NCI-H2029 treated with DMSO at 0.1 percent for 48 hours (cell line): ENCODE measurements at places on chromosomes 4 and X.

- no peak for DNase-seq
Measured at GRCh38 chrX:5068550-5068949, 1160.1 kb downstream of the NLGN4X start.

GRCh38 chrX:15405846-15406245 is 21.6 kb upstream of the VEGFD start:
- DNase-seq: no peak

- no peak for DNase-seq
Measured at GRCh38 chr4:109406337-109406931, 27.2 kb upstream of the SEC24B start.

DNA sequence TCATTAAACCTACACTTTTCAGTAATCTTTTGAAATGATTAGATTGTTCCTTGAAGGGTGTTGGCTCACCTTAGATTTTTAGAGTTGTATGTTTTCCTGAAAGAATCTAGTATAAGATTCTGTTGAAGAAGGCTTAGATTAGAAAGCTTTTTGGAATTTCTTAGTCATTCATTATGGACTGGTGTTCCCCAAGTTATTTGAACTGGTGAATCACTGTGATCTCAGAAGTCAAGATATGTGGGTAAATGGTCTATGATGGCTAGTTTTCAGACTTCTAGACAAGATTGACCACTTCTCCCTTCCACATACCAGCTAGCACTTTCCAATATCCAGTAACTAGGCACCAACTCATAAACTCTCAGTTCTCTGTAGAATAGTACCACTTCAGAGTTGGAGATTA is 138.1 kb downstream of the KDM6A start:
- DNase-seq: no peak

DNA sequence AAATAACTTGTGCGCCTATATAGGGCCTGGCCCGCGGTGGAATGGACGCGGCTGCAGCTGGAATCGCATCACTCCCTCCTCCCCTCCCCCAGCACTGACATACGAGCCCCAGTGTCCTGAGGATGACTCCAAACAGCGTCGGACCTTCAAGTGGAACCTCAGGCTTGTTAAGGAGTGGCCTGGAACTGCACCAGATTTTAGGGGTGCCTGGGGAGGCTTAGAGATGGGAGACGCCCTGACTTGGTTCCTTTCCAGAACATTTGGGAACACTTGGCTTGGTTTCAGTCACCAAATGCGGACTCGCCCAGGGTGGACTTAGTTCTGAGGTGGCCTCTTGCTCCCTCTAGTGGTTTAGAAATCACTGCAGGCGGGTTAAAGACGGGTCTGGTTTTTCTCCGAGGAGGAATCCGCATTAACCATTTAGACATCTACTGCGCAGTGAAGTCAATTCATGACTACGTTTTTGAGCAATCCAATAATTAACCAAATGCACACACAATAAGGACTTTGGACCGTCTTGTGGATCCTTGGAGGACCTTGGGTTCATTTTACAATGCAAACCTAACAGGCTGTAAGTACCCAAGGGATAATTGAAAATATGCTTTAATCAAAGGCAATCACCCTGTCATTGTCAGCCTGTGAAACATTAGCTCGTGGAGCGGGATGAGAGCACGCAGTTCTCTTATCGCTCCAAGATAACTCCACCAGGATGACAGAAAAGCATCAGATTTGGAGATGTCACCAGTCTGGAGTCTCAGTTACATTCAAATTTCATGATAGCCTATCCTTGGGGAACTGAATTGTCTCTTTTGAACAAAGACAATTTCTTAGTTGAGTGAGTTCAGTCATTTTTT is 11.2 kb upstream of the PDGFRA start:
- peak; percentile 85 for DNase-seq

- DNase-seq: no peak
Measured at GRCh38 chr4:142085513-142086292, 449.3 kb downstream of the IL15 start.

GRCh38 chr4:153275380-153276276 is 68.9 kb upstream of the MND1 start:
- no peak for DNase-seq

- DNase-seq: peak; percentile 33
Measured at GRCh38 chrX:9538544-9539045, 73.7 kb downstream of the TBL1X start.

- no peak for DNase-seq
Measured at GRCh38 chr4:24382381-24382780, 202.0 kb downstream of the DHX15 start.

DNA sequence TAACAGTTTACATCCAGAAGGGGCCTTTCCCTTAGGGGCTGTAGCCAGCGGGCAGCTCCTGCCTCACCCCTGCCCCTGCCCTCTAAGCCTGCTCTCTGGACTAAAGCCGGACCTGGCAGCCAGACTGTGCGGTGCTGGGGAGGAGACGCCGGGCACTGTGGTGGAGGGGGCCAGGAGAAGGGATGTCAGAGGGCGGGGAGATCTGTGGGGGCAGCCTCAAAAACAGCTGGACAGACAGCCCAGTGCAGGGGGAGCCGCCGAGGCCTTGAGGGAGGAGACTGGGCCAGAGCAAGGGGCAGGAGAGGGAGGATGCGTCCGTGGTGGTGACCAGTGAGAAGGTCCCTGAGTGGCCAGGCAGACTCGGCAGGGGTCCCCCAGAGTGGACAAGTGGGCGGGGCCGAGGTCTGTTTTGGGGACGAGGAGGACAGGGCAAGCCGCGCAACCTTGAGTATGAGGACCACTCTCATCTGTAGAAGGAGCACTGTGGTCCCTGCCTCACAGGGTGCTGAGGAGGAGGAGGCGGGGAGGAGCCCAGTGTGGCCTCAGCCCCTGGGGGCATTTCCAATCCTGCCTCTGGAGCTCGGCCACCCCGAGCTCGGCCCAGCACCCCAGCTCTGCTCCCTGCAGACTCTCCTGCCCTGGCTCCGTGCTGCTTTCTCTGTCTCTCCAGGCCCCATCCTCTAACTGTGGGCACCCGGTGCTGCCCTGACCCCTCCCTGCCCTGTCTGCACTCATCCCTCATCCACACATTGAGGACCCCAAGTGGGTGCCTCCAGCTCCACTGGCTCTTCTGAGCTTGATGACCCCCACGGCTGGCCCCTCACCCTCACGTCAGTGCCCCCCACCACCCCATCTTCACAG is 59.2 kb upstream of the NKX1-1 start:
- DNase-seq: no peak

DNA sequence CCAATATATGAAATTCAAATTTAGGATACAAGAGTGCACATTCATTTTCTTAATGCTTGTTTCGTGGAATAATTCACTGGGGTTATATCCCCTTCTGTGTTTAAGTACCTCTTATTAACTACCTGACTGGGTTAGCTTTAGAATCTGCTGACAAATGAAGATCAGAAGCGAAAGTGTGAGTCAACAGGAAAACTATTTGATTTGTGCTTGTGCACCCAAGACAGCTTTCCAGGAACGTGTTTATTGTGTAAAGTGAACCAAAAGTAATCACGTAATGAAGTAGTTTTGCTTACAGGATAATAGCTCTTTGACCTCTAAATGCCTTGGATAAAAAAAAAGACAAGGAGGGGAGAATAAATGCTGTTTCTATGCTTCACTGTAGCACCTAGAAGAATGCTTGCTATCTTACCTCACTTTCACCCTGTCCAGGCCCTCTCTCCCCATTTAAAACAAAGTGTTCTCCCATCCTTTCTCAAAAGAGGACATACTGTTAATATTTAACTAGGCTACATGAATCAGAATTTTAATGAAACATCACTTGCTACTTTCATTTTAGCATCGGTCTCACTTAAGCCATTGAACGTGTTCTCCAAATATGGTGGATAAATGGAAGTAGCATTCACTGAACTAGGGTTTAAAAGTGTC is 141.9 kb downstream of the THOC2 start:
- DNase-seq: no peak

DNA sequence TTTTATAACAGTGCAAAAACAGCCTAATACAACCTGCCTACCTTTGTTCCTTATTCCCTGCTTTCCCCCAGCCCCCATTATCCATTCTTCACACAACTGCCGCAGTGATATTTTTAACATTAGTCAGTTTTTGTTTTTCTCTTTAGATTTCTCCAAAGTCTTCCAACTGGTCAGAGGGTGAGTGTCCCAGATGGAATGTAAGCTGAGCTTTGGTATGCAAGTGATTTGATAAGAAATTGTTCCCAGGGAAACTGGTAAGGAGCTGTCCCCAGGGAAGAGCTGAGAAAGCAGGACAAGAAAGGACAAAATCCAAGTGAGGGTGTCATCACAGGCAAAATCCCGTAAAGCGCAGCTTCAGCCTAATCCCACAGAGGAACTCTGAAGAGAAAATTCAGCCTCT is 475.5 kb upstream of the ADGRL3 start:
- no peak for DNase-seq

DNA sequence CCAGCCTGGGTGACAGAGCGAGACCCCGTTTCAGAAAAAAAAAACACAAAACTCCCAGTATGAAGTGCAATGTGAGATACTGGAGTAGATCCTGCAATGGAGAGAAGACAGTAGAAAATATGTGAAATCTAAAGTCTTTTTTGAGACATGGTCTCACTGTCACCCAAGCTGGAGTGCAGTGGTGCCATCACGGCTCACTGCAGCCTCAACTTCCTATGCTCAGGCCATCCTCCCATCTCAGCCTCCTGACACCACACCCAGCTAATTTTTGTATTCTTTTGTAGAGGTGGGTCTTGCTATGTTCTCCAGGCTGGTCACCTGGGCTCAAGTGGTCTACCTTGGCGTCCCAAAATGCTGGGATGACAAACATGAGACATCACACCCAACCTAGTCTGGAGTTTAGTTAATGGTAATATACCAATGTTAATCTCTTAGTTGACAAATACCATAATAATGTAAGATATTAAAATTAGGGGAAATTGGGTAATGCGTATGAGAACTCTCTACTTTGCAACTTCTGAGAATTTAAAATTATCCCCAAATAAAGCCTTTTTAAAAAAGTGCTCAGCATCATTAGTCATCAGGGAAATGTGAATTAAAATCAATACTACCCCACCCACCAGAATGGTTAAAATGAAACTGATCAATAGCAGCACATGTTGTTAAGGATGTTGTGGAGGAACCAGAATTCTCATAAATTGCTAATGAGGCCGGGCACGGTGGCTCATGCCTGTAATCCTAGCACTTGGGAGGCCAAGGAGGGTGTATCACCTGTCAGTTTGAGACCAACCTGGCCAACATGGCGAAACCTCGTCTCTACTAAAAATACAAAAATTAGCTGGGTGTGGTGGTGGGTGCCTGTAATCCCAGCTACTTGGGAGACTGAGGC is 15.0 kb downstream of the RBMX start:
- no peak for DNase-seq

- no peak for DNase-seq
Measured at GRCh38 chrX:39214387-39215126, 413.3 kb downstream of the MID1IP1 start.

DNA sequence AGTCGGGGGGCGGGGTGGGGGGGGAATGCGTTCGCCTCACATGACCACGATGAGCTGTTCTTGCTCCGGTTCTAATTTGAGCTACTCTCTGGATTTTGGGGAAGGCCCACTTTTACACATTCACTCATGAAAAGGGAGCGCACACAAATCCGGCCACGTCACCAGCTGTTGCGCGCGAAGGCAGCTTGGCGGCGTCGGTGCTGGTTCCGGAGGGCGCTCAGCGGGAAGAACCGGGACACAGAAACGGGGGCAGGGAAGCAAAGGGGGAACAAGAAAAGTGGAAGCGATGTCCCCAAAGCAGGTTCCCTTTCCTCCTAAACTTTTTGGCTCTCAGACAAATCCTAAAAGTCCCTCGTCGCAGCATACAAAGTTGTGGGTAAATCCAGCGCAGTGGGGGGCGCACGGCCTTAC is 605 bp downstream of the ANXA5 start:
- DNase-seq: no peak

DNA sequence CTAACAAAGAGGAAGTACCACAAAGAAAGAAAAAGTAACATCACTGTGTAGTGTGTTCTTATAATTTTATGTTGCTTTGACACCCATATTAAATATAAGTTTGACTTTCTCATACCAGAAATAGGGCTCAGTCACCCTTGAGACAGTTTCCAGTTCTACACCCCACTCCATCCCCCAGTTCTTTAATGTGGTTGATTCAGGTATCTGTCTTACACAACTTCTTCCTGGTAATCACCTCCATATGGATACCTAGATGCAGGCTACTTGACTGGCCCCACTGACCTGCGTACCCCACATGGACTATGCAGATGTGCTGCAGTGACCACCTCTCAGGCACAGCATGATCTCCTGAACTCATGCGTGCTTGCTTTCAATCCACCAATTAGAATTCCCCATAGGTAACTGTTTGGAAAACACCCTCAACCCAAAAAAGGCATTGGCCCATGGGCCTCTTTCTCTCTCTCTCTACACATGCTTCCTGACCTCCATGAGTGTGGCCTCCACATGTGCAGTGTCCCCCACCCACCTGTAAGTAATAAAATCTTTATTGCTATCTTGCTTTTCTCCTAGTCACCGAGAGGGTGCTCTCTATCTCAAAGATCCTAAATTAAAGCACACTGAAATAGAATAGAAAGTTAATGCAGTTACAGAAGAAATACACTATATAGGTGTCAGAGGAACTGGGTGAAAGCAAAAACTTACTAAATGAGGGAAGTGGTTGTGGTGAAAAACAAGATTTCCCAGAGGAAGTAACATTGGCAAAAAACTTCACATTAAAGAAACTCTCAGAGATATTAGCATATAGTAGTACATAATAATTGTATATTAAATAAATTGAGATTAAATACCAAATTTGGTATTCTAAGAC is 98.4 kb downstream of the ZAR1 start:
- DNase-seq: no peak

- DNase-seq: no peak
Measured at GRCh38 chrX:40720339-40720738, 15.0 kb downstream of the MED14 start.

GRCh38 chrX:153972368-153973126 is at the start of gene TMEM187:
TMEM187 (plus strand) TSS chrX:153972754; CDS start chrX:153982063, 9,309 bp downstream.
- peak; percentile 40 for DNase-seq

GRCh38 chr4:173698557-173699262 is 168.7 kb upstream of the HAND2 start:
- DNase-seq: no peak

DNA sequence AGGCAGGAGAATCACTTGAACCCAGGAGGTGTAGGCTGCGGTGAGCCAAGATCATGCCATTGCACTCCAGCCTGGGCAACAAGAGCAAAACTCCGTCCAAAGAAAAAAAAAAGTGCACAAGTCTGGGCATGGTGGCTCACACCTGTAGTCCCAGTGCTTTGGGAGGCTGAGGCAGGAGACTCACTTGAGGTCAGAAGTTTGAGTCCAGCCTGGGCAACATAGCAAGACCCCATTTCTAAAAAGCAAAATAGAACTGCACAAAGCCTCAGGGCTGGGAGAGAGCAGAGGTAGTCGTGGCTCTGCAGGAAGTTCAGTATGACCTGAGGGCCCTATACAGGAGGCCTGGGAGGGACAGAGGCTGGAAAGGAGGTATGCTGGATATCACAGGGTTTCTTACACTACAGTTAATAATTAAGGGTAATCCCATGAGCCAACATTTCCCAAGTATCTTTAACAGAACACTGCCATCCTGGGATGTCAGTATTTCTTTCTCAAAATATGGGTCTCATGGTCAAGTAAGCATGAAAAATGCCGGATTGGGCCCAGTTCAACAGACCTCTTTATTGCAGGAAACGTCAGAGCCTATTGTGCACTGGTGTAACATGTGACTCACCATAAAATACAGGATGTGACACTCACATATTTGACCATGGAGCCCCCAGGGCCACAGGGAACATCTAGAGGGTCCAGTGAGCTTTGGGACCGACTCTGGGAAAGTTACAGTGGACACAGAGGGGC is 37.8 kb downstream of the ACSL1 start:
- no peak for DNase-seq

- no peak for DNase-seq
Measured at GRCh38 chr4:150710770-150711375, 128.9 kb downstream of the MAB21L2 start.
